Neuronal stem cell (in vitro differentiated cells): ENCODE measurements at places on chromosomes 5 and 9.
A peak's percentile ranks its signal among the peaks of the same experiment; 100 is the strongest.

DNA sequence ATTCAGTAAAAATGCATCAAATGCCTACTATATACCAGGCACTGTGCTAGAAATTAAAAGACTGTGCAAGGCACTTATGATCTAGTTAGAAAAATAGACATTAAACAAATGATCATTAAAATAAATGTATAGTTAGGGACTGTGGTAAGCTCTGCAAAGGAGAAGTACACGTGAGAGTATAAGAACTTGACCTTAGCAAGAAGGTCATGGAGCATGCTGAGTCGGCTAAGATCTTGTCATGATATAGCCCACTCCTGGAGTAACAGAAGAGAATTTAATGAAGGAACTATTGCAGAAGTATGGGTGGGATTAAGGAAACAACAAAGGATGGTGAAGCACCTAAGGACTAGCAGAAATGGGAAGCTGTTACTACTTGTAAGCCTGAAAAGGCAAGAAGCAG lies 23.5 kb upstream of the SAP30L start:
- no peaks in the 10 kb centered on the region for H3K27me3 ChIP-seq
- DNase-seq, result no peak
- H3K36me3 ChIP-seq, result peaks cover 24% of the 10 kb centered on the region
- H3K27ac ChIP-seq, result no peak overlapping the region

DNA sequence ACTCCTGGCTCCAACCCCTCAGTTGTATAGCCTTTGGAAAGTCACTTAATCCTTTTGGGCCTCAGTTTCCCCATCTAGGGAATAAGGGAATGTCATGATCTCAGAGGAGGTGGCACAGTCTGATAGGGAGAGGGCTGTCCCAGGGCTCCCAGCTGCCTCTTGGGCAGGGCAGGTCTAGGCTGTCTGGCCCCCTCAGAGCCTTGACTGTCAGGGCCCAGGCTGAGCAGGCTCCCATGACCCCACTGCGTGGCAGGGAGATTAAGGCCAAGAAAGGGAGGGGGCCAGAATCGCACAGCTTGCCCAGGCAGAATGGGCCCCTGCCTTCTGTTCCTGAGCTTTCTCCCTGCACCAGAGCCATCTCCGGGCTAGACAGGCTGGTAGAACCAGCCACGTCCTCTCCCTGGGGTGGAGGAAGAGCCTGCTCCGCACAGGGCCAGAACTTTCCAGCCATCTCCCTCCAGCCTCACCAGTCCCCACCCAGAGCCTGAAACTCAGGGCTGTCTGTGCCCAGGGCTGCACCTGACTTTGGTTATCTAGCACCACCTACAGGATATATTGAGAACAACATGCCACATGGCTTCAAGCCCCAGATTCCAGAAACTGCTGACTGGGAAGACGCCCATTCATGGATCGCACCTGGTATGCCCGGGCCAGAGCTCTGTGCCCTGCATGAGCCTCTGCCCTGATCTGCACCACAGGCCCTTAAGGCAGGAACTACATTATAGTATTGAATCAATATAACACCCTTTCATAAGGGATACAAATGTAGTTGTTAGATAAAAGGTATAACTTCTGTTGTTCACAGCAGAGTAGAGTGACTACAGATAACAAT lies 32.1 kb downstream of the NAIF1 start:
- no peaks in the 10 kb centered on the region for H3K27me3 ChIP-seq
- H3K36me3 ChIP-seq, result no peaks in the 10 kb centered on the region
- H3K4me1 ChIP-seq, result no peaks in the 10 kb centered on the region

DNA sequence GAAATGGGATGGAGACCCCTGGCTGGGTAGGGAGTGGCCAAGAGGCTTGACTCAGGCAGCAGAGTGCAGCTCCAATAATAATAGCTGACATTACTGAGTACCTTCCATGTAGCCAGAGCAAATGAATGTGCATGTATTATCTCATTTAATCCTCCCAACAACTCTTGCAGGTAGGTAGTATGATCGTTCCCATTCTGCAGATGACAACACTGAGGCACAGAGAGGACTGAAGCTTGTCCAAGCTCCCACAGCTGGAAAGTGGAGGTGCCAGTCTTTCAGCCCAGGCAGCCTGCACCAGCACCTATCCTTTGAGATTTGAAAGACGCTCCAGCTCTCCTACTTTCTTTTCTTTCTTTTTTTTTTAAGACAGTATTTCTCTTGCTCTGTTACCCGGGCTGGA lies 87.6 kb downstream of the PCDH1 start:
- no peak overlapping the region for H3K27ac ChIP-seq
- peaks cover 10% of the 10 kb centered on the region for H3K4me1 ChIP-seq
- no peak for DNase-seq
- H3K36me3 ChIP-seq, result no peaks in the 10 kb centered on the region

DNA sequence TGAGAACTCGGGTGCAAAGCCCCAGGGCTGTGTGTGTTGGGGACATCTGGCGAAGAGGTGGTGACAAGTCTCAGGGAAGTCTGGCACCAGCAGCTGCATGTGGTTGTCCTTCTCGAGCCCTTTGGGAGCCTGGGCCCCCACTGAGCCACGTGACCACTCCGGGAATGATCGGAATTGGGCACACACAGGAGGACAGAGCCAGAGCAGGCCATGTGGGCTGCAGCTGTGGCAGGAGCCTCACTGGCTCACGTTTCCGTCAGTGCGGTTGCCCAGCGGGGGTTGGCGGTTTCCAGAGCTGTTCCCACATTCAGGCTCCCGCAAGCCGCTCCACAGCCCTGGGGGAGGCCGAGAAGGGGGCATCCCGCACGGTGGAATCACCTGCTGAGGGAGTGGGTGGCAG lies 6.8 kb upstream of the CEL start:
- peaks cover 4% of the 10 kb centered on the region for H3K4me1 ChIP-seq
- H3K27ac ChIP-seq, result no peak overlapping the region
- no peaks in the 10 kb centered on the region for H3K27me3 ChIP-seq
- H3K36me3 ChIP-seq, result peaks cover 60% of the 10 kb centered on the region

DNA sequence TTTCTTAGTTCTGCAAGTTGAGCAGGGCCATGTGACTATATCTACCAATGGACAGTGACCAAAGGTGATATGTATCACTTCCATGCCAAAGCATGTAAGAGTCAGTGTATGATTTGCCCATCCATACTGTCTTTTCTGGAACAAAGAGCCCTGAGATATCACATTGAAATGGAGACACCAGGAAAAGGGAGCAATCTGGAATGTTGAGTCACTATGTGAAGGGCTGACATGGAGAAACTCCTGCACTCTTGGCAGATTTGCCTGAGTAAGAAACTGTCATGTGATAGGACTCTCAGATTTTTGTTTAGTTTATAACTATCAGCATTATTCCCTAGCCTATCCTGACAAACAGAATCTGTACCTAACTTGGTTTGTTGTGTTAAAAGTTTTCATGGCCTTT lies 29.8 kb upstream of the TMEM161B start:
- H3K36me3 ChIP-seq, result no peaks in the 10 kb centered on the region
- H3K4me1 ChIP-seq, result no peaks in the 10 kb centered on the region
- no peaks in the 10 kb centered on the region for H3K27me3 ChIP-seq
- no peak overlapping the region for H3K4me3 ChIP-seq
- DNase-seq, result no peak
- no peak overlapping the region for H3K27ac ChIP-seq

DNA sequence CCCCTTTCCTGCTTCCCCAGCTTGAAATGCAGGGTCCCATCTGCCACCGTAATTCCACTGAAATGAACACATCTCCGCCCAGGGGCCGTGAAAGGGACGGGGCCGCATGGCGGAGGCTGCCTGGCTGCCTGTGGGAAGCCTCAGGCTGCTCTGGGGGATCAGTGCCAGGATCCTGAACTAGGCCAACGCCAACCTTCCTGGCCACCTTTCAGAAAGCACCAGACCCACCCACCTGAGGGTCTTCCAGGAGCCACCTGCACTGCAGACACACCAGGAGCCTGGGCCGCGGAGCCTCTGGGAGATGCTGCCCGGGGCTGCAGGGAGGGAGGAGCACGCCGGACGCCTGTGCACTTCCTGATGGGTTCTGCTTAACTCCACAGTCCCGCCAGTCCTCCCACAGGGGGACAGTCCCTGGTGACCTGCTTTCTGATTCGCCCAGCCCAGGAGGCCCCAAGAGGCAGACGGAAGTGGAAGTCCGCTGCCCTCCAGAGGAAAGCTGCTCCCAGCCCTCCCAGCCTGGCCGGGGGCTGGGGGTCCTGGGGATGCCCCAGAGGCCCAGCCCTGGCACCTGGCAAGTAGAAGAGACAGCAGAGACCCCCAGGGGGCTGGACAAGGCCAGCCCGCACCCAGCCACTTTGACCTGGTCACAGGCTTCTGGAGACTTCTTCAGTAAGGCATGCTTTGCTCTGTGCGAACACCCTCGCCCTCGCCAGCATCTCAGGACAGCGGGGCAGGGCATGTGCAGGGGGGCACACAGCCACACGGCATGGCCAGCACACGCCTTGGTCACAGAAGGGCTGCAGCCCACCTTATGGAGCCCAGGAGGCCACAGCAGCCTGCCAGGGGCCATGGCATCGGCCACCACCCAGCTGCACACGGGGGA lies at the start of gene CARD9:
Gene CARD9, minus strand, starts transcription at position 370 of the 883 bp plus-strand sequence. CDS start 1,591 bp downstream, outside the sequence.
- H3K27ac ChIP-seq, result no peak within 1 kb of the TSS
- peaks cover 7% of the 10 kb centered on the region for H3K36me3 ChIP-seq
- DNase-seq, result no peak
- H3K27me3 ChIP-seq, result no peaks in the 10 kb centered on the region
- H3K4me3 ChIP-seq, result no peak within 1 kb of the TSS
- peaks cover 21% of the 10 kb centered on the region for H3K4me1 ChIP-seq

GRCh38 chr5:167503926-167504720 lies 787.3 kb upstream of the WWC1 start:
- H3K27me3 ChIP-seq, result no peaks in the 10 kb centered on the region
- H3K4me3 ChIP-seq, result no peak overlapping the region
- no peak for DNase-seq
- no peaks in the 10 kb centered on the region for H3K36me3 ChIP-seq
- H3K27ac ChIP-seq, result no peak overlapping the region

GRCh38 chr5:136086783-136087566 lies 45.7 kb upstream of the SMAD5 start:
- no peak overlapping the region for H3K4me3 ChIP-seq
- no peak overlapping the region for H3K27ac ChIP-seq
- H3K36me3 ChIP-seq, result no peaks in the 10 kb centered on the region
- no peaks in the 10 kb centered on the region for H3K4me1 ChIP-seq
- peaks cover 22% of the 10 kb centered on the region for H3K27me3 ChIP-seq

GRCh38 chr5:13878357-13878756 lies 66.1 kb downstream of the DNAH5 start:
- H3K36me3 ChIP-seq, result no peaks in the 10 kb centered on the region
- peak overlapping the region; percentile 52 for H3K4me3 ChIP-seq
- H3K4me1 ChIP-seq, result no peaks in the 10 kb centered on the region
- H3K27me3 ChIP-seq, result no peaks in the 10 kb centered on the region

DNA sequence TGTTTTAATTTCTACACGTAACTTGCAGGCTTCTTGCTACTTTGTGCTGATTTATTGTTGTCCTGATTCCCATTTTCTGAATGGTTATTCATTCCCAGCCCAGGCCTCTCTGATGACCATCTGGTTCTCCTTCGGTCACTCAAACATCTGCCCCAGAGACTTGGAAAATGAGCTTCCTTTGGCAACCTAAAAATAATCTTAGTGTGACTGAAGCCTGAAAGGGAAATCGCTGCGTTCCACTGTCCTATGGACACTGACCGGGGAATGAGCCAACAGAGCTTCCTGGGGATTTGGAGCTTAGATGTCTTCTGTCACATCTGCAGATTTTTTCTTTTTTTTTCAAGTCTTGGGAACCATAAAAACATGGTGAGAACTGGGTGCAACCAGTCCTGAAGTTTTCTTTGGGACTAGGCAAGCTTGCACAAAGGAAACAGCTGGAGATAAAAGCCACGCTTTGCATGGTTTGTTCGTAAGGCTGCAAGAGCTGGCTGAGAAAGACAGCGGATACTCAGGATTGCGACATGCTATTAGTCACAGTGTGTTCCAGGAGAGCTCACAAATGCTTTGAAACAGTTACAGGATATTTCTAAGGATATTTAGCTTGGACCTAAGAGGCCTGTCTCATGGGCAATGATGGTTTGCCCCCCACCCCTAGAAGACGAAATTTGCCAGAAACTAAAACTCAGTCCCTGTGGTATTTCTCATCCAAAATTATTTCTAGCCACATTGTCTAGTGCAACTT lies 146.2 kb downstream of the GOLPH3 start:
- no peaks in the 10 kb centered on the region for H3K36me3 ChIP-seq
- peaks cover 8% of the 10 kb centered on the region for H3K4me1 ChIP-seq
- peak; percentile 30 for DNase-seq
- no peaks in the 10 kb centered on the region for H3K27me3 ChIP-seq
- peak overlapping the region; percentile 51 for H3K27ac ChIP-seq

GRCh38 chr5:76016258-76016657 lies 66.9 kb upstream of the SV2C start:
- no peaks in the 10 kb centered on the region for H3K36me3 ChIP-seq
- no peaks in the 10 kb centered on the region for H3K27me3 ChIP-seq
- H3K4me1 ChIP-seq, result no peaks in the 10 kb centered on the region
- H3K27ac ChIP-seq, result no peak overlapping the region
- H3K4me3 ChIP-seq, result no peak overlapping the region
- DNase-seq, result no peak

DNA sequence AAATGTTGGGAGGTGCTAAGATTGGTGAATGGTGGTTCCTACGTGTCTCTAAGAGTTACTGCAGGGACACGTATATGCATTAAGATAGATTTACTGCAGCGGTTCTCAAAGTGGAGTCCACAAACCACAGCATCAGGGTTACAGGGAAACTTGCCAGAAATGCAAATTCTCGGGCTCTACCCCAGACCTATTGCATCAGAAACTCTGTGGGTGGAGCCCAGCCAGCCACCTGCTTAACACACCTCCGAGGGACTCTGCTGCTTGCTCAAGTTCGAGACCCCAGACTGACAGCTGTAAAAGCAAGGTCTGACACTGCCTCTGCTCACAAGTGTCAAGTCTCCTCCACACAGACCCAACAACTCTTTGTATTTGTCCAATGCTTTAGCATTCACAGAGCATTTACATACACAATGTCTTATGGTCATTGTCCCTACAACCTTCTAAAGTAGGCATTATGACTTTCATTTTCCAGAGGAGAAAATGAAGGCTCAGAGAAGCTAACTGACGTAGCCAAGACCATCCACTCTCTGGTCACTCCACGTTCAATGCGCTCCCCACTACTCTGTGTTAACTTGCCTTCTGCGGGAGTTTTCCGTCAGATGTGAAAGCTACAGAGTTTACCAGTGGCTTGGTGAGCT lies 48.8 kb downstream of the HSD17B3 start:
- H3K27me3 ChIP-seq, result no peaks in the 10 kb centered on the region
- H3K36me3 ChIP-seq, result no peaks in the 10 kb centered on the region
- H3K4me1 ChIP-seq, result no peaks in the 10 kb centered on the region

GRCh38 chr9:113715086-113715485 lies 161.0 kb upstream of the ZNF618 start:
- no peaks in the 10 kb centered on the region for H3K4me1 ChIP-seq
- no peak for DNase-seq
- no peak overlapping the region for H3K4me3 ChIP-seq
- no peaks in the 10 kb centered on the region for H3K36me3 ChIP-seq

- H3K4me1 ChIP-seq, result no peaks in the 10 kb centered on the region
- H3K27ac ChIP-seq, result no peak overlapping the region
- no peak overlapping the region for H3K4me3 ChIP-seq
These were observed 64.1 kb upstream of the GOLM1 start for GRCh38 chr9:86163503-86163902.

DNA sequence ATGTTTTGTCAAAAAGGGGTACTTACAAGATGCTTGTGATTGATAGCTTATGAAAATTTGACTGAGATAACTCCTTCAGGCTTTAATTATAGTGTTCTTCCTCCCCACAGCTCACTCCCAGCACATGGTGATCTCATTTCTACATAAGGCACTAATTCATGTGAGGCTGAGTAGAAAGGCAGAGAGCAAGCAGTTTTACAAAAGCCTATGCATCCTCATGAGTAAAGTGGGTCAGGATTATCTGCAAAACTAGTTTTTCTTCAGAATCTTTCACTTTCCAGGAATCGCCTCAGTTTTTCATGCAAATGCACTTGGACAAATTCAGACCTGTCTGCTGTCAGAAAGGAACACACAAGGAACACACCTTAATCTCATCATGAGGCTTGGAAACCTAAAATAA lies 92.1 kb upstream of the FBN2 start:
- no peaks in the 10 kb centered on the region for H3K27me3 ChIP-seq
- no peaks in the 10 kb centered on the region for H3K4me1 ChIP-seq
- no peak overlapping the region for H3K4me3 ChIP-seq
